ENCODE measurements at places on chromosomes 4 and X.

DNA sequence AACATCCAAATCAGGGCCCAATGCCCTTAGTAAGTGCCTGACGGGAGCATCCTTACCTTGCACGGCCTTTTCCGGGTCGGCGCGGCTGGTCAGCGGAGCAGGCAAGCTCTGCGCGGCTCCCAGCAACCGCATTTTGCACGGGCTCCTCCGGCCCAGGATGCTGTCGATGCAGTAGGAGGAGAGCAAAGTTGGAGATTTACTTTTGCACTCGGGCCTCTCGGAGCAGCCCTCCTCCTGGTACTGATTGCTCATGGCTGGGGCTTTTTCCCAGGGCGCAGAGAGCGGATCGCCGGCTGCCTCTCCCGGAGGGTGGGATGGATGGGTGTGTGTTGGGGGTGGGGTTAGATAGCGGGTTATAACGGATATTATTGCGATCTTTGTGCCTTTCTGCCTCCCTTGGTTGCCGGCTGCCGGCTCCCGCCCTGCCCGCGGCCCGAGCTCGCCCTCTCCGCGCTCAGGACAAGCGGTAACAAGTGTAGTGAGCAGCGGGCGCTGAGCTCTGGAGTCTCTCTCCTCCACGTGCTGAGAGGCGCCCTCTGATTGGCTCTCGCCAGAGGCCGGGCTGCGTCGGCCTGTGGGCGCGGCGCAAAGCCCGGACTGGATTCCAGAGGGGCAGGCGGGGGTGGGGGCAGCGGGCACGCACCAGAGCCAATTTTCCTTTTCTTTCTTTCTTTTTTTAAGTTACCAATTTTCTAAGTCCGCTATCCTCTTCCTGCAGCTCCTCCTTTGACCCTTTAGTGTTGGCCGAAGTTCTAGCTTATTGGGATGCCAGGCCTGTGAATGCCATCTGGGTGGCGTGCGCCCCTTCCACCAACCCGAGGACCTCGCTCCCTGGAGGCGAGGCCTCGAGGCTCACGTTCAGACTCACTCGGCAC, at the start of gene ARX:
ARX (minus strand) TSS at position 480 of the 875 bp plus-strand sequence; CDS start at position 252, 228 bp downstream.
- no peak for DNase-seq

GRCh38 chrX:13638021-13638420, 14.9 kb upstream of the TCEANC start:
- DNase-seq, result no peak

DNA sequence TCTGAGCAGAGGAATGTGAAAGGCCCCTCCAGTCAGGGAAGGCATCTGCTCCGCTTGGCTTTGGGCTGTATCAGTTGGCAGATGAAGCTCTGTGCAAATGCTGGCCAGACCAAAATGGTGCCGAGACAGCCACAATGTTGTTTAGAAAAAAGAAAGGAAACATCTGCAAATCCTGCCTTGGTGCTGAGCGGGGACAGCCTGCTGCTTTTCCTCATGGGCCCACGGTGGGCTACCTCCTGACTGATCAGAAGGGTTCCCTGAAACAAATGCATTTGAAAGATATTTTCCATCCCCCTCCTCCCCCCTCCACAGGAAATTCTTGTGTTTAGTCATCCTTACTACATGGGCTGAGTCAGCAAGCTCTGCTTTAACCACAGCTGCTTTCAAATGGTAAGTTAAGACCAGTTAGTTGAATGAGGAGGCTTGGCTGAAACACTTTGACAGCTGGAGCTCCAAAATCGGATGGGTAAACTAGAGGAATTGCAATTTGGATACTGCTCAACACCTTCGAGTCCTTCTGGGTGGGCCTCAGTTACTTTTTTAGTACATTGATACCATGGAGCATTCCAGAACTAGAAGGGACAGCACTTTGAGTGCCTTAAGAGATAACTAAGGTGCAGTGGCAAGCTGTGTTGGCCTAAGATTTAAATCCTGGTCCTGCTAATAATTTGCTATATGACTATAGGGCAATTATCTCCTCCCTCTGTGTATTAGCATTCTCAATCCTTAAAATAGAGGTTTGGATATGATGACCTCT, 36.0 kb downstream of the PLAC1 start:
- DNase-seq, result no peak

DNA sequence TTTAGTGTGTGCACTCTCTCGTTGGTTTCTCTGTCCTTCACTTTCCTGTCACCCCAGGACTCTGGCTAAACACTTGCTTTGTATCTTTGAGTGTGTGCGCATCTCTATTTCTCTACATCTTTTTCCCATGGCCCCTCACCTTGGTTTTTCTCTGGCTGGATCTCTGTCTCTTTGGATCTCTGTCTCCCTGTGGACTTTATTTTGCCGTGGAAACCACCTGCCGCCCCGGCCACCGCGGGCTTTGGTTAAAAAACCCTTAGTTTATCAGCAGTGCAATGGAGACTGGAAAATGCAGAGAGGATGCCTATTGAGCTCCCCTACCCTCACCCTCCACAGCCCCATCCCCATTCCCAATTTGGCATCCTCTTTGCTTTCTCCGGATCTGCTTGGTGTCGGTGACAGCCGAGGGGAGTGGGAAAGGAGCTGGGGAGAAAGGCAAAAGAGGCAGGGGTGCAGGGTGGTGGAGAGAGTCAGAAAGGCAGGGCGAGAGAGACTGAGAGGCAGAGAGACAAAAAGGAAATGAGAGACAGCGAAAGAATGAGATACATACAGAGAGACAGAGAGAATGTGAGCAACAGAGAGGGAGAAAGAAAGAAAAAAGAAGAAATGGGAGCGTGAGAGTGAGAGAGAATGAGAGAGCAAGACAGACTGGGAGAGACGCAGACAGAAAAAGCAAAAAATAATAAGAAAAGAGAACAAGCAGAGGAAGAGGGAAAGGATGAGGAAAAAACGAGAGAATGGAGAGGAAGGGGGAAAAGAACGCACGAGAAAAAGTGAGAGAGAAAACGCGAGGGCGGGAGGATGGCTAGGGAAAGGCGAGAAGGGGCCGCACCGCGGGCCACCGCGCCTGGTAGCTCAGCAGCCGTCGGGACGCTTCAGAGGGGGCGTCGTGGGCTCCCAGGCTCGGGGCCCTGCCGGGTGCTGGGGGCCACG, 688 bp downstream of the GPR101 start:
- no peak for DNase-seq

All from NCI-H2171 (cell line).